Spleen (tissue), 13 donors: ENCODE measurements at places on chromosomes 7 and 10. TPM values are rescaled to one million over a fixed set of nuclear protein-coding genes. Genes with fewer than 3 reads are reported as not detected.

DNA sequence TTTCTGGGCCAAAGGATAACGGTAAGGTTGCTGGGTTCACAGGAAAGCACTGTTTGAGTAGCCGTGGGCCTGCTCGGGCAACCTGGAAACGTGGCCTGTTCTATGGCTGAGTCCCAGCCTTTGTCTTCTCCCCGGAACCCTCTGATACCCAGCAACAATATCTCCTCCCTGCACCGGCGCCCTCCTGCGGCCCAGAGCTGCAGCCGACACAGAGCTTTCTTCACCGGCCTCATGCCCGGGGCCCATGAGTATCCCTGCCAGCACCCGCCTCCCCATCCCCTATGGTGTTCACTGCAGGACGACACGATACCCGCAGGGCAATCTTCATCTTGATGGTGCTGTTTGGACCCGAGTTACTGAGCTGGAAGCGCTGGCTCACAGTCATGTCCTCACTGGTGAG lies 38.6 kb upstream of the NCAPG2 start:
- no peak for DNase-seq
- no peaks in the 10 kb centered on the region for H3K4me1 ChIP-seq
- peaks cover 86% of the 10 kb centered on the region for H3K36me3 ChIP-seq

DNA sequence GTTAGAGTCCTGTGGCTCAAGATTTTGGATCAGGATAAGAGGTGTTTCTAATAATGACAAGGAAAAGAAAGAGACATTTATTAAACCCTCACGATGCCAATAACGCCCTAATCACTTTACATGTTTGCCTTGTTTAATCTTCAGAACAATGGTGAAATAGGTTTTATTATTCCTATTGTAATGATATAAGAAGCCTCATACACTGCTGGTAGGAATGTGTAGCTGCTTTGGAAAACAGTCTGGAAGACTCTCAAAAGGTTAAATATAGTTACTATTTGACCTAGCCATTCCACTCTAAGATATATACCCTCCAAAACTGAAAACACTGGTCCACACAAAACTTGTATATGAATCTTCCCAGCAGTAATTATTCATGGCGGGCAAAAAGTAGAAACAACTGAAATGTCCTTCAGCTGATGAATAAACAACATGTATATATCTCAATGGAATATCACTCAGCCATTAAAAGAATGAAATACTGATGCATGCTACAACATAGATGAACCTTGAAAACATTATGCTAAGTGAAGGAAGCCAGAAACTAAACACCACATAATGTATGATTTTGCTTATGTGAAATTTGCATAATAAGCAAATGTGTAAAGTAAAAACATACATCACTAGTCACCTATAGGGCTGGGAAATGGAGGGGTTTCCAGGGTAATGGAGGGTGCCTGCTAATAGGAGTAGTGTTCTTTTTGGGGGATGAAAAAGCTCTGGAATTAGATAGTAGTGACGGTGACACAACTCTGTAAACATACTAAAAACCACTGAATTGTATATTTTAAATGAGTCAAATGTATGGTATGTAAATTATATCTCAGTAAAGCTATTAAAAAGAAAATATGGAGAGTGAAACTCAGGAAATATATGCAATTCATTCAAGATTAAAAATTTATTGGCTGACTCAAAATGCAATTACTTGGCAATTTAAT lies 76.9 kb upstream of the ANK3 start:
- DNase-seq = no peak
- H3K4me3 ChIP-seq = no peak overlapping the region
- H3K4me1 ChIP-seq = no peaks in the 10 kb centered on the region
- no peak overlapping the region for H3K27ac ChIP-seq
- H3K27me3 ChIP-seq = no peaks in the 10 kb centered on the region

WAPL gene
- 13.6 TPM for polyA plus RNA-seq

GRCh38 chr7:103856929-103857328 lies 132.5 kb downstream of the RELN start:
- H3K27me3 ChIP-seq = no peaks in the 10 kb centered on the region
- no peak for DNase-seq
- no peaks in the 10 kb centered on the region for H3K36me3 ChIP-seq
- H3K27ac ChIP-seq = no peak overlapping the region

GRCh38 chr10:5442065-5442989 lies 30.0 kb downstream of the NET1 start:
- DNase-seq = no peak
- peaks cover 15% of the 10 kb centered on the region for H3K4me1 ChIP-seq
- H3K36me3 ChIP-seq = no peaks in the 10 kb centered on the region
- no peaks in the 10 kb centered on the region for H3K27me3 ChIP-seq

GRCh38 chr10:132487241-132488135 lies 50.1 kb upstream of the INPP5A start:
- no peak overlapping the region for H3K27ac ChIP-seq
- H3K4me1 ChIP-seq = no peaks in the 10 kb centered on the region
- H3K4me3 ChIP-seq = no peak overlapping the region
- DNase-seq = peak; percentile 57
- H3K36me3 ChIP-seq = no peaks in the 10 kb centered on the region

- no peak overlapping the region for H3K4me3 ChIP-seq
- H3K36me3 ChIP-seq = no peaks in the 10 kb centered on the region
- DNase-seq = peak; percentile 50
- no peaks in the 10 kb centered on the region for H3K4me1 ChIP-seq
Measured at GRCh38 chr10:86100581-86101061, 266.0 kb downstream of the GRID1 start.

DNA sequence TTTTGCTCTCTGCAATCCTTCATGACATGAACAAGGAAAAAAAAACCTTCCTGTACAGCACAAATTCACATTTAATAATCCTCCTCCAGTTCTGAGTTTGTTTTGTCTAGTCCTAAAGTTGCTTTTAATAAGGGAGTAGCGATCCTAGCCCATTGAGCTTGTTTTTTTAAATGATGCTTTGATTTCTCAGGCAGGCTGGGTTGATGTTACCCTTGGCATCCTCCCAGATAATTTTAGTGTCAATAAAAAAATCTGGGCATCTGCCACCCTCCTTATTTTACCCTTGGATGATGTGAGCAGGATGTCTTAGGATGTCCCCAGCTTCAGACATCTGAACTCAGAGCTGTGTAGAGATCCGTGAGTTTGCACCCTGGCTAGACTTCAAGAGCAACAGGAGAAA lies 33.9 kb upstream of the PROSER2 start:
- no peak overlapping the region for H3K27ac ChIP-seq
- no peaks in the 10 kb centered on the region for H3K27me3 ChIP-seq
- no peaks in the 10 kb centered on the region for H3K4me1 ChIP-seq
- H3K4me3 ChIP-seq = no peak overlapping the region
- no peaks in the 10 kb centered on the region for H3K36me3 ChIP-seq

NCF1 gene
- 142 TPM for polyA plus RNA-seq

GRM3 gene
- polyA plus RNA-seq = not detected

- no peaks in the 10 kb centered on the region for H3K27me3 ChIP-seq
- no peaks in the 10 kb centered on the region for H3K4me1 ChIP-seq
- H3K27ac ChIP-seq = no peak overlapping the region
- DNase-seq = no peak
- no peak overlapping the region for H3K4me3 ChIP-seq
Measured at GRCh38 chr7:132230462-132230861, 345.8 kb downstream of the PLXNA4 start.

GRCh38 chr7:1385809-1386622 lies 73.3 kb downstream of the MICALL2 start:
- no peak for DNase-seq
- H3K27ac ChIP-seq = no peak overlapping the region
- no peaks in the 10 kb centered on the region for H3K4me1 ChIP-seq
- H3K27me3 ChIP-seq = peaks cover 51% of the 10 kb centered on the region
- no peak overlapping the region for H3K4me3 ChIP-seq
- no peaks in the 10 kb centered on the region for H3K36me3 ChIP-seq

- DNase-seq = no peak
- H3K4me3 ChIP-seq = no peak overlapping the region
- H3K27ac ChIP-seq = no peak overlapping the region
- no peaks in the 10 kb centered on the region for H3K36me3 ChIP-seq
Measured at GRCh38 chr10:125409756-125410155, 249.4 kb upstream of the CTBP2 start.

MMRN2 gene
- 5.9 TPM for polyA plus RNA-seq

GET4 gene
- polyA plus RNA-seq = 53.9 TPM

DNA sequence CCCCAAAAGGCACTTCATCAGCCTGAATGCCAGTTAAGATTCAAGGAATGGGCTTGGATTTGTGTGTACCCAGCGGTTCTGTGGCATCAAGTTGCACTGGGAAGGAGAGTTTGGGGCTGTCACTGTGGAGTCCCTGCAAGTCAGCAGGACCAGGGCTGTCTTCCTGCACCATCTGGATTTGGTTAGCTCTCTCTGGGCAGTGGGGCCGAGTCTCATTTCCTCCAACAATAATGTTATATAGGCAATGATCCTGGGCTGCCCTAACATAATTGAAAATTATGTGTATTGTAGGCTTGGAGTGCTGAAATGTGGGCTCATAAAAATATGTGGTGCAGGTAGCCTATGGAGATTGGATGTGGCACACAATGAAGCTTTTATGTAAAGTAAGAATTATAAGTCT lies 87.2 kb downstream of the TCF7L2 start:
- no peak for DNase-seq

- no peak for DNase-seq
- peak overlapping the region; percentile 23 for H3K27ac ChIP-seq
- no peaks in the 10 kb centered on the region for H3K36me3 ChIP-seq
- peaks cover 26% of the 10 kb centered on the region for H3K4me1 ChIP-seq
- no peaks in the 10 kb centered on the region for H3K27me3 ChIP-seq
- no peak overlapping the region for H3K4me3 ChIP-seq
Measured at GRCh38 chr10:13795653-13796555, 209.1 kb downstream of the PRPF18 start.

PDK4 gene
- polyA plus RNA-seq = 48.9 TPM

SLC26A5 gene
- polyA plus RNA-seq = 0.02 TPM

- H3K4me3 ChIP-seq = no peak overlapping the region
- no peaks in the 10 kb centered on the region for H3K4me1 ChIP-seq
- DNase-seq = no peak
- H3K27me3 ChIP-seq = no peaks in the 10 kb centered on the region
- H3K36me3 ChIP-seq = no peaks in the 10 kb centered on the region
Measured at GRCh38 chr10:49831352-49832035, 69.4 kb upstream of the OGDHL start.

VGF gene
- polyA plus RNA-seq = 0.06 TPM

OPN4 gene
- polyA plus RNA-seq = not detected

UPK3BL1 gene
- polyA plus RNA-seq = 206 TPM
